MM.1S (cell line): ENCODE measurements at places on chromosomes 2 and 18.
A peak's percentile ranks its signal among the peaks of the same experiment; 100 is the strongest.

- no peak for DNase-seq
Observed at GRCh38 chr2:19355014-19355405, 3.4 kb downstream of the OSR1 start.

GRCh38 chr2:196113061-196113974, 44.7 kb upstream of the DNAH7 start:
- DNase-seq: no peak

- no peak for DNase-seq
Observed at GRCh38 chr2:19762142-19762541, 139.6 kb downstream of the TTC32 start.

DNA sequence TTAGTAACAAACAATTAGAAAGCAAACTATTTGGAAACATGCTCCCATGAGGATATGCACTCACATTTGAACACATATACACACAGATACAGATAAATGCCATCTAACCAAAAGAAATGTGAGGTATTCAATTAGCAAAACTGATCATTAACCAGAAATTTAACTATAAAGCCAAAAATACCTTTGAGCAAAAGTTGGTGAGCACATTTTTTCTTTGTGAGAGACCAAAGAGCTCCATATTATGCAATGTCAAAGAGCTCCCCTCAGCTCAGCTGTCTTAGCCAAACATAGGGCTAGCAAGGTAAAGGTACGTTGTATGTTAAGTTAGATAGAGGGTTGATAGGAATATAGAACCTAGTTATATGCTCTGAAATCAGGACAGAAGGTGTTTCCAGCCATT, 43.8 kb downstream of the CYBRD1 start:
- no peak for DNase-seq

- no peak for DNase-seq
Observed at GRCh38 chr2:213129311-213129710, 22.1 kb downstream of the IKZF2 start.

GRCh38 chr18:76051396-76052226, 443.4 kb downstream of the ZNF516 start:
- DNase-seq: no peak

DNA sequence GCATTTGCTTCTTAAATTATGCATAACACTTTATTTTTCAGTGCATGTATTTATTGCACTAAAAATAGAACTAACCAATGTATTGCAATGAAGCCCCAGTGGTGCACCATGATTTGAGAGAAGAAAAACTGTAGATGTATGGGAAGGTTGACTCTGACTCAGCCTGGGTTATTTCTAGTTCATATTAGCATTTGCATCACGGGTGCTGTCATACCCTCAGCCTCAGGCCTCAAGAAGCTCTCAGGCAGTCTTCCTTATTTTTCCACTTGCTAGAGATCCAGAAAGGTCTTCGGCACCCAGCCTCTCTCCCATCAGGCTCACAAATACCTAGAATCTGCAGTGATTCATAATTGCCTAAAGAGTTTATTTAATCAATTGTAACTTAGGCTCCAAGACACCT, 148.0 kb downstream of the DNER start:
- DNase-seq: no peak

DNA sequence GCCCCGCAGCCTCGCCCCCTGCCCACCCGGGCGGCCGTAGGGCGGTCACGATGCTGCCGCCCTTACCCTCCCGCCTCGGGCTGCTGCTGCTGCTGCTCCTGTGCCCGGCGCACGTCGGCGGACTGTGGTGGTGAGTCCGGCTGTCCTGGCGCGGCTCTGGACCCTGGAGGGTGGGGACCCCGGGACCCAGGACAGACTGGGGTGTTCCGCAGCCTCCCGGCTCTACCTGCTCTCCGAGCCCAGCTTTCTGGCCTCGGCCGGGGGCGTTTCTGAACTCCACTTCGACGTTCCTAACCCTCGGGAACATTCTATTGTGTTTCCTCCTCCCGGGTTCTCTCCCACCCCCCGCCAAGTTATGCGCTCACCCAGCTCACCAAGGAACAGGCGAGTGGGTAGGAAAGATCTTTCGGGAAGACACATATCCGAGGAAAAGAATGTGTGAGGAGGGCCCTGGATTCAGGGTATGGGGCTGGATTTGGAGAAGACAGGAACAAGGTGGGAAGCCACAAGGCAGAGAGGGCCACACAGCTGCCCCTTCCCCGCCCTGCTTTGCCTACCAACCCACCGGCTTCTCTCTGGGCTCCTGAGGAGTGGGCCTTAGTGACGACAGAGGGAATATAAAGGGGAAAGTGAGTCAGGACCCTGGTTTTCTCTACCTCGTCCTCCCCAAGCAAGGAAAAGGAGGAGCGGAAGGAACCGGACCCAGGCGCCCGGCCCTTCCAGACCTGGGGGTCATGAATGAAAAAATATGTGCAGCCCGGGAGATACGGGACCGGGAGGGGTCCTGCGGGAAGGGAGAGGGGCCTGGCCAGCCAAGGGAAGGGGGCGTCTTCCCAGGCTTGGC, 605 bp downstream of the WNT6 start:
- DNase-seq: no peak

- DNase-seq: no peak
Observed at GRCh38 chr2:44736270-44736942, 205.1 kb upstream of the SIX3 start.

GRCh38 chr2:85888684-85889626, at the start of gene ST3GAL5:
ST3GAL5 (minus strand) TSS chr2:85888990; CDS start chr2:85888905, 85 bp downstream.
- DNase-seq: peak; percentile 92

GRCh38 chr18:58148954-58149471, 105.0 kb downstream of the NEDD4L start:
- no peak for DNase-seq

- DNase-seq: no peak
Observed at GRCh38 chr18:615092-615521, 18.3 kb downstream of the CLUL1 start.

DNA sequence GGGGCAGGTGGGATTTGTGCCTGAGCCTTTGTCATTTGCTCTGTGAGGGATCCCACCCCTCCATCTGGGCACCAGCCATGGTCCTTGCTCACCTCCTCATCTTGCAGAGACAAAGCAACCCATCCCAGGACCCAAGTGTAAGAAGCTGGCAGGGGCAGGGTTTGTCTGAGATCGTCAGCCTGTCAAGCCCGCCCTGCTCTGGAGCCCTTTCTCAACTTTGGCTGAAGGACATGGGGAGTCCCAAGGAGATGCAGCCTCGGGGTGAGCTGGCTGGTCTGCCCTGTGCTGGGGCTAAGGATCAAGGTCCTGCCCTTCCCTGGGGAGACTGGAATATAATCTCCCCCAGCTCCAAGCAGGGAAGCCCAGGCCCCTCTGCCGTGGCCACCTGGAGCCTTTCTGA, 86.0 kb downstream of the CAPN13 start:
- DNase-seq: no peak

- DNase-seq: peak; percentile 2
Observed at GRCh38 chr18:37689841-37690240, 124.2 kb upstream of the CELF4 start.

- DNase-seq: no peak
Observed at GRCh38 chr2:143856978-143857377, 662.9 kb downstream of the ZEB2 start.

- no peak for DNase-seq
Observed at GRCh38 chr2:105682401-105682800, 62.3 kb upstream of the NCK2 start.

GRCh38 chr18:44625386-44625785, 55.3 kb upstream of the SETBP1 start:
- no peak for DNase-seq

GRCh38 chr2:205703471-205704126, 21.3 kb downstream of the NRP2 start:
- DNase-seq: no peak

GRCh38 chr2:20381457-20381856, 30.8 kb upstream of the PUM2 start:
- DNase-seq: no peak

DNA sequence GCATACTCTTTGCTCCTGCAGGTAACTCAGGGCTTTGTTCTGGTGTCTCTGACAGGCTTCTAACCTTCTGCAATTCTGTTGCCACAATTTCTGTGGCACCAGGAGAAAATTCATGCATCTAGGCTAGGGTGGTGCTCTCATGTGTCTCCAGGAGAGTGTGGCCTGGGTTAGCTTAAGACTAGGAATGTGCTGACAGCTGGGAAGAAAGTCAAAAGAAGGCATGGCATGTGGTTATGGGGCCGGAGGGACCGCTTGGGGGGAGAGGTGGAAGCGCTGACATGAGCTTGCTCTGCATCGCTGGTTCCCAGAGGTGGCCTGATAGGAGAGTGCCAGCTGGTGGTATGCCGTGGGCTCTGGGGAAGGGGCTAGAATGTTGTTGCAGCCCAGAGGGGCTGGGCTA, 173.3 kb upstream of the TNP1 start:
- no peak for DNase-seq

- DNase-seq: no peak
Observed at GRCh38 chr2:8000870-8001269, 681.0 kb upstream of the ID2 start.

- DNase-seq: no peak
Observed at GRCh38 chr2:25505622-25506021, 163.9 kb upstream of the DNMT3A start.

- DNase-seq: no peak
Observed at GRCh38 chr18:70221156-70221914, 15.8 kb upstream of the RTTN start.

DNA sequence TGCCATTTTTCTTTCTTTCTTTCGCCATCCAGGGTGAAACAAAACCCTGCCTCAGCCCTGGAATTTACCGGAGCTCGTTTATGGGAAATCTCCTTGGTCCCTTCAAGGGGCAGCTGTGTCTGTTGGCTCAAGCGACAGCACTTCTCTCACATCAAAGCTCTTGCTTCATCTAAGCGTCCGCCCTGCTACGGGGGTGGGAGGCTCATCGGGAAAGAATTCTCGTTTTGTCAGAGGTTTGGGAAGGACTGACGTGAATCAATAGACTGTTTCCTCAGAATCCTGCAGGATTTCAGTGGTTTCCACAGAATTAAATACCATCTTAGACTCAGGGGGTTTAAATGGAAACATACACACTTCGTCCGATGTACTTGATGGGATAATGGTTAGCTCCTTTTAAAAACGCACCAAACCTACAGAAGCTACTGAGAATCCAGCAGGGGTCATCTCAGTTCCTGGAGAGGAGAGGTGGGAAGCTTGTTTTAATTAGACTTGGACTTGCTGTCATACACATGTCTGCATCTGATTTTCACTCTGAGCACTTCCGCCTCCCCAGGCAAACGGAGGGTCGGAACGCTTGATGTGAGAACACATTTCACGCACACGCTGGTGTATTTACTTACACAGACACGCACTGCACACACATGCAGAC, 91.6 kb downstream of the ASB1 start:
- DNase-seq: no peak

GRCh38 chr2:39377226-39377939, 59.7 kb downstream of the MAP4K3 start:
- peak; percentile 40 for DNase-seq

GRCh38 chr2:24613154-24613814, 122.2 kb downstream of the NCOA1 start:
- peak; percentile 81 for DNase-seq

DNA sequence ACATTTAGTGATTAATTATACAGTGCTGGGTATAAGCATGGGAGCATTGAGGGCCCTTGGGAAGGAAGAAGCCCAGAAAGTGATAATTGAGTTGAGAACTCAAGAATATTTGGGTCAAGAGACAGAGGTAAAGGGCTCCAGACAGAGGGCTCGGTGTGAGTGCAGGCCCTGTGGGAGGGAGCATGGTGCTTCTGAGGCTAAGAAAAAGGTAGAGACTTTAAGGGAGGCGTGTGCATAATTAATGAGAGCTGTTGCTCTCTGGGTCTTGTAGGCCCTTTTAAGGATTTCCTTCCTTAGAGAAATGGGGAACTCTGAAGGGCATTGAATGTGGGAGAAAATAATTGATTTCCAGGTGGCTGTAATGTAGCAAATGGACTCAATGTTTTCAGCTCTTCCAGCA, 735.0 kb upstream of the POU3F3 start:
- DNase-seq: no peak

DNA sequence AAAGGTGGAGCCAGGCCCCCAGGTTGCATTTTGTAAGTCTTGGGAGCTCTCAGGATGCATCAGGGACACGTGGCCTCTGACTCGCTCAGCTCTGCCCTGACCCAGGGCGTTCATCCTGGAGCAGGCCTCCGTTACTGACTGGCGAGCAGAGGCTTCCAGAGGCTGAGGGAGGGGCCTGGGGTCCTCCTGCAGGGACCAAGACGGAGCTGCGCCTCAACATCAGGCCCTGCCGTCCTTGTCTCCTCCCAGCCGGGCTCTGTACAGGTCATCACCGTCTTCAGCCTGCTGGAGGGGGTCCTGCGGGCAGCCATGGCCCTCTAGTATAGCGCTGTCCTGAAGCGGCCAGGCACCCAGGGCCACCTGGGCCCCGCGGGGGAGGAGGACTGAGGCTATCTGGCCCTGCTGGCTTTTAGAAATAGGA, 10.2 kb upstream of the ALPP start:
- no peak for DNase-seq

- DNase-seq: peak; percentile 79
Observed at GRCh38 chr2:159615367-159616285, 722 bp downstream of the BAZ2B start.

GRCh38 chr2:121969766-121970639, 214.6 kb downstream of the TSN start:
- DNase-seq: no peak

GRCh38 chr2:132668189-132668823, 1.7 kb downstream of the LYPD1 start:
- no peak for DNase-seq

- DNase-seq: peak; percentile 71
Observed at GRCh38 chr18:63963615-63964256, 6.1 kb upstream of the SERPINB8 start.

DNA sequence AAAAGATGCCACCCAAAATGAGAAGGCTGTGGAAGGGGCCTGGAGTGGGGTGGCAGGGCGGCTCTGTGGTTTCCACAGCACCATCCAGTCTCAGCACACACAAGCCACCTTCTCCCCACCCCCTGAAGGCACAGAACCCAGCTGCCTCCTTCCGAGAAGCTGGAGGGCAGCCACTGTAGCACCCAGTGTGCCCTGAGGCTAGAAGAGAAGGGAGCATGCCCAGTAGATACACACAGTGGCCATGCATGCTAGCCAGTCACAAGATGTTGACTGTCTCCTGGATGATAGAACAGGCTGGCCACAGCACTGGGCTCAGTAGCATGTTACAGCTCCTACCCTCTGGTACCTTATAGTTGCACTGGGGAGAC, 148.9 kb upstream of the EPAS1 start:
- DNase-seq: no peak

GRCh38 chr2:10304458-10305253, 2.0 kb downstream of the HPCAL1 start:
- no peak for DNase-seq

- DNase-seq: no peak
Observed at GRCh38 chr2:96391153-96391827, 55.7 kb downstream of the NCAPH start.

- no peak for DNase-seq
Observed at GRCh38 chr18:36454245-36454644, 156.7 kb downstream of the FHOD3 start.

- DNase-seq: no peak
Observed at GRCh38 chr2:1730015-1730927, 14.0 kb downstream of the PXDN start.

DNA sequence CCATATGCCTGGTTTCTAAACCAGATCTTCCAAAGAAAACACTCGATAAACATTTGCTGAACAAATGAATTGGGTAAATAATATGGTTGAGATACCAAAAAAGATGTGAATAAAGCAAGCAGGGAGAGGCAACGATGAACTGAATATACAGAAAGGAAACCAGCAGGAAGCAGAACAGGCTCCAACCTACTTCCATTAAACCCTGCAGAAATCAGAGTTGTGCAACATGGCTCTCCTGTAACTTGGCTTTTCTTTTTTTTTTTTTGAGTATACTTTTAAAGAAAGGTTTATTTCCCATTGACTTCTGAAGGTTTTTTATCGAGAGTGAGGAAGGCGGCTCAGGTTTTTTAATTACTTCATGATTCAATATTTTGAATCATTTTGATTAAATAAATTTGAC, 23.5 kb downstream of the ITSN2 start:
- DNase-seq: no peak
